ENCODE measurements at places on chromosomes 5 and 9.

DNA sequence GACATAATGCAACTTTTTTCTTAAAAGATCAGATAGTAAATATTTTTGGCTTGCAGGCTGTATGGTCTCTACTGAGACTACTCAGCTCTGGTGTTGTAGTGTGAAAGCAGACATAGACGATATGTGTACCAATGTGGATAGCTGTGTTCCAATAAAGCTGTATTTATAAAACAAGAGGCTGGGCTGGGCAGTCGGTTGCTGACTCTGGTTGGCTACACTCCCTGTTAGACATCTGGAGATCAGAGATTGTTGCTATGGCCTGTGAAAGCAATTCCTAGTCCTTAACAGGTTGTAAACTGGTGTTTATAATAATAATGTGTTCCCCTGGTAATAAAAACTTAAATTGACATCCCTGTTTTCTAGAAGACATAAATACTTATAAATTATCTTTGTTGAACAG lies 24.4 kb upstream of the SCAMP1 start:
- no peak for DNase-seq

- no peak for DNase-seq
Measured at GRCh38 chr5:111478266-111478665, 34.1 kb downstream of the STARD4 start.

DNA sequence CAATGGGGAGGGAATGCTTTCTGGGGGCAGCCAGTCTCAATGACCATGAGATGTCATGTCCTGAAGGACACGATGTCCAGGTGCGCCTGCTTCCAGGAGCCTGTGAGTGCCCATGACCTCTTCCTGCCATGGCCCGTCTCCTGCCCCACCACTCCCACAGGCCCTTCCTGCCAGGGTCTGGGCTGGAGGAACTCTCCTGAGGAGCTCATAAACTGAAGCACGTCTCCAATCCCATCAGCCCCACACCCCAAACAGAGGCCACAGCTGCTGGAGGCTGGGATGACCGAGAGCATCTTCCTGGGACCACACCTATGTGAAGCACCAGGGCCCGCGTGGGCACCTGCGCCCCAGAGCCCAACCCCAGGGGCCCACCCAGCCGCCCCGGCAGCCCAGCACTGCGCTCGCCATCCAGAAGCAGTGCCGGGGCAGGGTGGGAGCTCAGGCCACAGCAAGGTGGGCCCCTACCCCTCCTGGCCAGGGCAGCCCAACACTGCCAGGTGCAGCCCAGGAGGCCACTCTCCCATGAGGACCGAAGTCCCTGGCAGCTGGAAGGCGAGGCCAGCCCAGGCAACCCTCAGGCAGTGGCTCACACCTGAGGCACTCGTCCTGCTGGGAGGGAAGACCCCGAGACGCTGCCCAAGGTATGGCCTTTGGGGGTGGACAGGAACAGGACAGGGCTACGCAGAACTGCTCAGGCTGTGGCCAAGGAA lies 53.9 kb upstream of the UBAC1 start:
- no peak for DNase-seq

DNA sequence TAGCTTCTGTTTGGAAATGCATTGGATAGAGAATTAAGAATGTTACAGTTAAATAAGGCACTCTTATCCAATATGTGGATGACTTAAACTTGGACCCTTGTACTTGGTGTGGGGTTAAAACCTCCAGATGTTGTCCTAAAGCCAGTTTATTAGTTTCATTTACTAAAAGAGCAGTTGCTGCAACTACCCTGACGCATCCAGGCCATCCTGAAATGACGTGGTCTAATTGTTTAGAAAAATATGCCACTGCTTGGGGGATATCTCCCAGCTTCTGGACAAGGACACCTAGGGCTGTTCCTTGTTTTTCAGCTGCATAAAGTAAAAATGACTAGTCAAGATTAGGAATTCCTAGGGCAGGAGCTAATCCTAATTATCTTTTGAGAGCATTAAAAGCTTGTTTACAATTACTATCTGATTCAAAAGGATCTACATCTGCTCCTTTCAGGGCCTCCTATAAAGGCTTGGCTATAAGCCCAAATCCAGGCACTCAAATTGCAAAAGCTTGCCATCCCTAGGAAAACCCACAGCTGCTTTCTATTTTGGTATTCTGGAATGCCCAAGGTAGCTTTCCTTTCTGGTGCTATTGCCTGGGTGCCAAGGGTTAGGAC lies 45.7 kb upstream of the SLCO4C1 start:
- no peak for DNase-seq

DNA sequence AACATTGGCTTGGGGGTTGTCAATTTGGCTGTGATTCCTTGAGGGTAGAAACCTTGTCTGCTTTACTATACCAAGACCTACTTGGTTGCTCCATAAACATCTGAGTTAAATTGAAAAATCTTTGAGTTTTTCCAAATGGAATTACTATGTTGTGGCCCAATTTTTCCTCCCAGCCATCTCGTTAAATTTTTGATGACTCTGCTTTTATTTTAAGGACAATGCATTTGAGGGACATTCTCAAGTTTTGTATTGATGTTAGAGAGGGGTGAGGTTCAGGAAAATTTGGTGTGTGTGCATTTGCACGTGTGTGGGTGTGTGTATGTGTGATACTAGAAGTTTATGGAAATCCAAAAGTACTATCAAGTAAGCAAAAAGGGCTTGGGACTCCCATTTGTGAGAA lies 491.4 kb upstream of the KLF4 start:
- DNase-seq = no peak

DNA sequence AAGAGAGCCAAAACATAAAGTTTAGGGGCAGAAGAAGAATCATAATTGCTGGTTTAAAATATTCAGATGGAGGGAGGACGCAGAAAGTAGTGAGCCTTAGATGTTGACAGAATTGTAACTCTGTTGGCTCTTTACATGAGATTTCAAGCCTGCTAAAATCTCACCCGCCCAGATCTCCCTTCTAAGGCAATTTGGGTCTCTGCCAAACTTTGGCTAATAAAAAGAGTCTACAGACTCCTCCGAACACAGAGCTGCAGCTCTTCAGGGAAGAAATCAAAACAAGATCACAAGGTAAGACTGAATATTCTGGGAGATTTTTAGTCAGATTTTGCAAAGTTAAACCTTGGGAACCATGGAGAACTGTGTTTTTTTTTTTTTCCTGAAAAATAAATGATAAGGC lies at the start of gene IL33:
Gene IL33 (plus strand): TSS at position 246 of the 400 bp plus-strand sequence. CDS start 25,888 bp downstream, outside the sequence.
- no peak for DNase-seq

DNA sequence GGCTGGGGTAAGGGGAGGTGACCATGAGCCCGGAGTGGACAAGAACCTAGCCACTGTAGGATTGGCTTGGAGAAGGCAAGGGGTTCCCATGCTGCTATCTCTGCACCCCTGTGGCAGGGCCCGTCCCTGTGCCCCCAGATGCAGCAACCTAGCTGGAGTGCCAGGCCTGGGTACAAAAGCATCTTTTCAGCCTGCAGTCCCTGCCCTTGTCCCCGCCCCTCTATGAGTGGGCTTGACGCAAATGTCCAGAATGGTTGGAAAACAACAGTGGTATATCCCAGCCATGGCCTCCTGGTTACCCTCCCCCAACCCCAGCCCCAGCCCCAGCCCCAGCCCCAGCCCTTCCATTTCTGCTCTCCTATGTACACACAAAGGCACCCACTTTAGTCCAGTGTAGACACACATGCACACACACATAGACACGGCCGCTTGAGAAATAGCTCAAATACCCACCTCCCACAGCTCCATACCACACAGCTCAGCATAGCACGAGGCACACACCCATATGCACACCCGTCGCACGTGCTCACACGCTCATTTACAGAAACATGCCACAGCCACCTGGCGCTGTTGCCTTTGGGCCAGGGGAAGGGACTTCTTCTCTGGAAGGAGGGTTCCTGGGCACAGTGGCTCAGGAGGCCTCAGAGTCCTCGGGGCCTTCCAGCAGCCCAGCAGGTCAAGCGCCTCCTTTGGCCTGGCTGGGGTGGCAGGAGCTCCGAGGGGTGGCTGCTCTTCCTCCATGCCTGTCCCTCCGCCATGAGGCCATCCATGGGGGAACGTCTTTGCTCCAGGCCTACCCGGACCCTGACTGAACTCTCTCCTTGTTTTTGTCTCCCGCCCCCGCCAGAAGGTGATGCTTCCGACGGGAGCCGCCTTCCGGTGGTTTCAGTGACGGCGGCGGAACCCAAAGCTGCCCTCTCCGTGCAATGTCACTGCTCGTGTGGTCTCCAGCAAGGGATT lies 34.1 kb downstream of the CXXC5 start:
- DNase-seq = no peak

DNA sequence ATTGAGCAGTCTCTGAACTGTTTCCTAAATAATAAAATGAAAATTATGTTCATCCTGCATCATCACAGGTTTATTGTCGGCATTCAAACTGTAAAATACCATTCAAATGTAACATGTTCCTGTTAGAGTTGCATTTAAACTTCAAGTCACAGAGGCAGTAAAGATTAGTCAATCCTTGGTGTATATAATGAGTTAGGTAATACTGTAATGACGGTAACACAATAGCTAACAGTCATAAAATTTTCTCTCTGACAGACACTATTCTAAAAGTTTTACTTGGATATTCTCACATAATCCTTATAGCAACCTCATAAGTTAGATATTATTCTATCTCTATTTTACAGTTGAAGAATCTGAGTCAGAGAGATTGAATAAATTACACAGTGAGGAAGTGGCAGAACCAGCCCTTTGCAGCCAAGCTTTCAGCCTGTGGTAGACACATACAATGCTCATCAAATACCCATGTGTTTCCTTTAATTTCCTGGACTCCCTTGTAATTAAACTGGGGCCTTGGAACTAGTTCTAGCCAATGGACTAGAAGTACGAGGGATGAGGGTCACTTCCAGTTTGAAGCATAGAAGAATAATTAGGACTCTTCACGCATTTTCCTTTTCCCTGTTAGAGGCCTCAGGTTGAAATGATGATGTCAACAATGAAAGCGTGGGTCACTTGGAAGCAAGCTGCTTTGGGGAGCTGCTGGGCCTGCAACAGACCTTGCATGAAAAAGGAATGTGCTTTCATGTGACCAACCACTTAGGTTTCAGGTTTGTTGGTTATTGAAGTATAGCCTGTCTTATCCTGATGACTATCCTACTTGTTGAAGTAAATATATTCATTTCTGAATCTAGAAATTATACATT lies 12.3 kb upstream of the CAST start:
- no peak for DNase-seq

GRCh38 chr9:98229090-98229395 lies 26.4 kb downstream of the TBC1D2 start:
- DNase-seq = no peak

GRCh38 chr9:16619914-16620520 lies 250.5 kb downstream of the BNC2 start:
- DNase-seq = no peak

DNA sequence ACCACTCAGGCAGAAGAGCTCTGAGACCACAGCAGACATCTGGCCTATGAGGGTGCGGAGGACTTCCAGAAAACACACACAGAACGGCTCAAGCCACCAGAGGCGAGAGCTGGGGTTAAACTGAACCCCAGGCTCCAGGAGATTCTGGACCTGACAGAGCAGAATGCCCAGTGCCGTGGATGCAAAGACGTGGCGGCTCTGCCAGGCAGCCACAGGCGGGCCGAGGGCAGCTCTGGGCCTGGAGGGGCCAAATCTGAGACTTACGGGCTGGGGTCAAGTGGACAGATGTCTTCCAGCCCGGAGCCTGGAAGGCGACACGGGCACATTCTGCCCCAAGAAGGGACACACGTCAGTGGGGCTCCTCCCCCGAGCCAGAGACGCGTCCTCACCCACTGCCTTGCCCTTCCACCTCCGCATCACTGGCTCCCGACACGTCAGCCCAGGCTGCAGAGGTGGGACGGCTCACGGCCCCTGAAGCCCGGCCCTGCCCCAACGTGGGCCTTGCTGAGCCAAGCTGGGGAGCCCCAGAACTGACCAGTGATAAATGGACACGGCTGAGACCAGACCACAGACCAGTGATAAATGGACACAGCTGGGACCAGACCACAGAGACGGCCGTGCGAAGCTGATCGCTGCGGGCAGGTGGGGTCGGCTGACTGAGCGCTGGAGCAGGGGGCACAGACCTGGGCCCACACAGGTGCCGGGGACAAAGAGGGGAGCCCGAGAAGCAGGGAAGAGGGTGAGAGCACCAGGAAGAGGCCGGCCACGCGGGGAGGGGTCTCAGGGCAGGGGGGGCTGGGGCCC lies 40.9 kb upstream of the NSMF start:
- DNase-seq = no peak

DNA sequence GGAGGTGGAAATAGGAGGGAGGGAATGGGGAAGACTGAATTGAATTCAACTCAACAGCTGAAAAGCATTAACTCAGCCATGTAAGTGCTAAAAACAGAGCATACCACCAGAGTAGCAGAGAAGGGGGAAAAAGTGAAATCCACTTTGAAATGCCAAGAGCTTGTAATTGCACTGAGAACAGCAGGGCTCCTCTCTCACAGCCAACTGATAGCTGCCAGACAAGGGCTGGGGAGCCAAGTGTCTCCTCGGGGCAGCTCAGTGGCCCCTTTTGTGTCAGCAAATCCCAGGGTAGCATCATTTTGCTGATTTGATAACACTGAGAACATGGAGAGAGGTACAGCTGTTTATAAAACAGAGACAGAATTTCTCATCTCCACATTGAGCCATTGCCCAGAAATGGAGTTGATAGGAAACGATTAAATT lies 182.5 kb downstream of the FRMD3 start:
- DNase-seq = no peak

DNA sequence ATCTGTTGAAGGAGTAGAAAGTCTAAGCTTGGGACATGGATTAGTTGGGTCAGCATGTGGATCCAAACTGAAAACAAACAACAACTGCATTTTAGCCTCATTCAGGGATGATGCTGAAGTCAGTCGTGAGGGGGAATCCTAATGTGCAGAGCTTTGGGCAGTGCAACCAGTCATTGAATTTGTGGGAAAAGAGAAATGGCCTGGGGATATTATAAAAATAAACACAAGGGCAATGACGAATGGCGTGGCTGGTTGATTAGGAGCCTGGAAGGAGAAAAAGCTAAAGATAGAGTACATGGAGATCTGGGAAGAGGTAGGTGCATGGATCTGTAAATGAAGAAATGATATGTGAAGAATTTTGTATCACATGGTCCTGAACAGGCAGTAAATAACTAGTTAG lies 477.6 kb downstream of the TLE1 start:
- no peak for DNase-seq

DNA sequence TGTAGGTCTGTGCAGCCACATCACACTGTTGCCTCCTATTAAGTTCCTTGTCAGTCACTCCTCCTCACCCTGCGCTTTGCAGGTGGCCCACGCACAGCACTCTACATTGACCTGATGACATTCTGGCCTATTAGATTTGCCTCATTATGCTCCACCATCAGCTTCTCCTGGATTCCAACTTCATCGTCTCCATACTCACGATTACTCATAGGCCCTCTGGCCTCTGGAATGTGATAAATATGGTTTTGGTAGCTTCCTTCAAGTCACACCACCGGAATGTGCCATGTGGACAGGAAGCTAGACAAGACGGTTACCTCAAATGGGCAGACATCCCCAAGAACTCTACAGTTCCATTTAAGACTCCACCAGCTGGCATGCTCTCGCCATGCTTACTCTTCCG lies 158.0 kb upstream of the LHFPL2 start:
- DNase-seq = no peak

DNA sequence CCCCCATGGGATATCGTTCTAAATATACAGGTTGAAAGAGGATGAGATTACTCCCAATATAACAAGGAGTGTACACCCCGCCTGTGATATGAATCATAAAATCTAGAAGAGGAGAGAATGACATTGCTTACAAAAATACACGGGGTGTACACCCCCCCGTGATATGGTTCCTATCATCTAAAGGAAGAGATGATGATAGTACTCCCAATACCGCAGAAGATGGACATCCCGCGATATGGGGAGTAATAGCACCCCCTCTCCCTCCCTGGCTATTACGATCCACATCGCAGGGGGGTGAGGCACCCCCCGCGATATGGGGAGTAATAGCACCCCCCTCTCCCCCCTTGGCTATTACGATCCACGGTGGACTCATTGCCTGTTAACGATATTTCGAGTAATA lies 124.6 kb downstream of the TMEM38B start:
- DNase-seq = no peak
